IMR-90 (cell line): ENCODE measurements at places on chromosomes 4 and X. TPM values are rescaled to one million over a fixed set of nuclear protein-coding genes. Genes with fewer than 3 reads are reported as not detected.

- DNase-seq, result no peak
Measured at GRCh38 chr4:37040816-37041215, 203.7 kb upstream of the NWD2 start.

DNA sequence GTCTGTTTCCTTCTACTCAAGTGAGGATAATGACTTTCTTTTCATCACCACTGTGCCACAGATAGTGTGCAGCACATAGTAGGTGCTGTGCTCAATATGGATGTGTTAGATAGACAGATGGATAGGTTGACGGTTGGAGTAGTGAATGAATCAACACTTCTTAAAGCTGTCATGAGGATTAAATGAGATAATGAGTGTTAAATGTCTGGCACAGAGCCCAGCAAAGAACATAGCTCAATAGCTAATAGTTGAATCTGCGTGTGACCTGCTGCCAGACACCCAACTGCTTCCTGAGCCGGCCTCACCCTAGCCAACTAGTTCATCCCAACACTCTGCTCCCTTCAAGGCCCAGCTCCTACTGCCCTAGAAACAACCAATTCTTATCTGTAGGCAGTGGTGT lies 67.7 kb upstream of the PJA1 start:
- no peak for DNase-seq

- no peak for DNase-seq
Measured at GRCh38 chr4:142314686-142315085, 531.4 kb downstream of the INPP4B start.

DNA sequence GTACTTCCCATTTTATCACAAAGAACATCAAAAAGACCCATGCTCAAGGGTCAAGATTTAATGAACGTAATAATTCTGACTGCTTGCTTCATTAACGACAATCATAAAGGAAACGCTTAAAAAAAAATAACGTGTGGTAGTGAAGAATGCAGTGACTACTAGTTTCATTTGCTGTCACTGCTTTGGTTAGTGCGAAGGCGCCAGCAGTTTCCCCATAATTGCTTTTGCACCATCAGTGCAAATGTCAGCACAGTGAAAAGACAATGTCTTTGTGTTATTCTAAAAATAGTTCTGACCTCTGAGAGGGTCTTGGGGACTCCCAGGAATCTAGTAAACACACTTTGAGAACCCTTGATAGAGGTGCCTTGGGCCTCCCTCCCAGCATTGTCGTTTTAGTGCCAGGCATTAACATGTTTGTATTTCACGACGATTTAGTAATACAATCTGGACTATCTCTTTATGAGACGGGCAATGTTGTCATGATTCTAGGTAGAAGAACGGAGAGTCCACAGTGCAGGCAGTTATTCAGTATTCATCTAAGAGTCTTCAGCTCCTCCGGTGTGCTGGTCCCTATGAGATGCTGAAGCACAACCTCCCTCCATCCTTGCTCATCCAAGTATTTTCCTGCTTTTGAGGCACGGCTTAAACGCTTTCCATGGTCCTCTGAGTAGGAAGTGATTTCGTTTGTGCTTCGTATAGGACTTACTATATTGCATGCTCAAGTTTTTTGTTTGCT lies 71.0 kb downstream of the AFF1 start:
- no peak for DNase-seq

DNA sequence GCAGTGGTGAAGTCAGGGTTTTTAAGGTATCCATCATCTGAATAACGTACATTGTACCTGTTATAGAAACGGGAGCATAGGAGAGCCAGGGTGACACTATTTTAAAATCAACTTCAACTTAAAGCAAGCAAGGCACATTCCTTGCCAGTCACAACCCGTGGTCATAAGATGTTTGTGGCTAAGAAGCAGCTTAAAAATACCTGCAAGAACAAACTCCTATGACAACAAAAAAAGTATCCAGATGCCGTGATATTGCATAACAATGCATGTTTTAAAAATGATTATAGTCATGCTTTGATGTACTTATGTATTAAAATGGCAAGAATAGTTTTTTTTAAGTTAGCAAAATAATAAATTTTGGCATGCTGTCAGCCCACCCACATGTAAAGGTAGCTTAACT lies 16.5 kb upstream of the SYNPO2 start:
- no peak for DNase-seq

DNA sequence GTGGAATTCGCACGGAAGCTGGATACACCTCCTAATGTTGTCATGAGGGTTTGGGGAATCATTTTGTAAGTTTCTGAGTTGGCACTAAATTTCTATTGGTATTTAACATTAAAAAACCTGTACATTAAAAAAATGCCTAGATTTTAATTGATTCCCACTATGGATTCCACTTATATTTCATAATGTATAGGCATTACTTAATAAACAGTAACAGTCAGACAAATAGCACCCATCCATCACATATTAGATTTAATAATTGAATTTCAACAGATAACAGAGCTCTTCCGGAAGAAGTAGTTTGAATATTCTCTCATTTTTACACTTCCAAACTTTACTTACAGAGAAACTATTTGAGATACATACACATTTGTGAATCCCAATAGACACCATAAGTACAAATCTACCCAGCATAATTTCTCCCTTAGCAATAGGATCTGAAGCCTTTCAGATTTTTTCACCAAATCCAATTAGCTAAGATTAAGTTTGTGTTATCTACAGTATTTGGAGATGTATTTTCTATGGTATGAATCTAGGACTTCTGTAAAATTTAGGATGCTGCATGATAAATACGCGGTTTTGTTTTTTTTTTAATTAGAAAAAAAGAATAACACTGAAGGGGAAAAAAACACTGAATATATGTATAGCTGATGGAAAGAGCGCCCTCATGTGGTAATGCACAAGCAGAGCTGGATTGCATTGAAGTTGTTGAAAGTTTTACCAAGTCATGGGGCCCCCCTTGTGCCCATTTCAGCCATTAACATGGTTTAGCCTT lies 12.2 kb upstream of the ODAM start:
- DNase-seq, result peak; percentile 48

- no peak for DNase-seq
Measured at GRCh38 chrX:140505421-140506337, 810 bp upstream of the SOX3 start.

GRCh38 chr4:91233164-91233563 lies 1070.6 kb upstream of the GRID2 start:
- no peak for DNase-seq

- DNase-seq, result no peak
Measured at GRCh38 chrX:143674926-143675325, 39.0 kb upstream of the SLITRK4 start.

DNA sequence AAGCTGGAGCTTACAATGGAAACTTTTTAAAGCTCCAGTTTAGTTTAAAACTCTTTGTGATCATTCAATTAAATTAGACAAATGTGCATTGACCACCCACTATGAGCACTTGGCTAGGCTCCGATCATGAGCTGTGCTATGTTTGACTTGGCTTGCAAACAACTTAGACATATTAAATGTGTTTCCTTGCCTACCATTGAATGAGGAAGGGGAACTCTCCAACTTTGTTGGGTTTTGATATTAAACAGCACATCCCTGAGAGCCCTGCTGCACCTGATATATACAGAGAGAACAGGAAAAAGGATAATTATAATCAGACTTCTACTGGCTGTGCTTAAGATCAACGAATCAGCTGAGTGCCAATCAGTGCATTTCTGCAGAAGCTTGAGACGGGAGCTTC lies 71.4 kb upstream of the ADGRL3 start:
- no peak for DNase-seq

DNA sequence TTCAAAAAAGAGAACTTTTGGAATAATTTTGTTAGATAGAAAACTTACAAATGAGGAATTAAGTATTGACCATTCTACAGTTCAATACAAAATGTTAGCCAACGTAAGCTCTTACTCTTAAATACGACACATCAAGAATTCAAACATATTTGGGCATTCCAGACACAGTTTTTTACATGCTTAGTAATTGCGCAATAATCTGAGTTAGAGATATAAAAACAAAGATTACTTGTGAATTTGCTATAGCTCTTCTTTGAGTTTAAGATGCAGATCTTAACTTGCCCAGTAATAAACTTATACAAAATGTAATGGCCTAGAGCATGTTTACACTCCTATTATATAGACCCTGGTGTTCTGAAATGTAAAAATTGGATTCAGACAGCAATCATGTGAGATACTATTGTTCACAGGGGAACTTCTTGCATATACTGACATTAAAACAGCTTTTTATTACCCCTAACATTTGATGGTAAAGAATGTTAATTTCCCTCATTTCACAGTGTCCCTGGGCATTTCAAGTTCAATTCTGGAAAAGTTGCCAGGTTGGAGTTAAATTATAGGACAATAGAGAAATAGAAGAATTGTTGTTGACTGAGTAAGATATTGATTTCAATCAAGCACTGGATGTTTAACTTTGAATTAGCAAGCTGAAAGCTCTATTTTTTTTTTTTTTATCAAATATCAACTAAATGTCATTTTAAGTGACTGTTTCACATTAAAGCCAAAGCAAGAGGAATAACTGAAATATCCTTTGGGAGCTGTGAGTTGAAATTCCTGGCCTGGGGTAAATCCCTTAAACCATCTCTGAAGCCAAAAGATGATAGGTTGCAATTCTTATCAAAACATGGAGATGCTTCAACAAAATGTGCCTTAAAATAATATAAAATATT lies 910 bp downstream of the HPGDS start:
- no peak for DNase-seq

GRCh38 chr4:6179362-6179761 lies 21.0 kb downstream of the JAKMIP1 start:
- no peak for DNase-seq

- DNase-seq, result no peak
Measured at GRCh38 chrX:65045001-65045400, 68.8 kb upstream of the ZC4H2 start.

DNA sequence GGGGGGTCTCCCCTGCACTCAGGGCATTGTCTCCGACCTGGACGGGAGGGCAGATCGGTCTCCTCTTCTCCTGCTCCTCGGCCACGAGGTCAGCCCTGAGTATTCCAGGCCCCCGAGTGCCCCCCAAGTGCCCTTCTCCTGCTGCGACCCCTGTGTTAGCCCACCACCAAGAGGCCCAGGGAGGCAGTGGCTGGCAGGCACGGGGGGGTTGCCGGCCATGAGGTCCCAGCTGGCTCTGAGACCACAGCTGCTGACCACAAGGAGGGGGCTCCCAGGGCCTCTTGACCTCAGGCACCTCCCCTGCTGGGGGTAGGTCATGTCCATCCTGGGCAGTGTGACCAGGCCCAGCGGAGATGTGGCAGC lies 186.1 kb upstream of the PSAPL1 start:
- DNase-seq, result no peak

DNA sequence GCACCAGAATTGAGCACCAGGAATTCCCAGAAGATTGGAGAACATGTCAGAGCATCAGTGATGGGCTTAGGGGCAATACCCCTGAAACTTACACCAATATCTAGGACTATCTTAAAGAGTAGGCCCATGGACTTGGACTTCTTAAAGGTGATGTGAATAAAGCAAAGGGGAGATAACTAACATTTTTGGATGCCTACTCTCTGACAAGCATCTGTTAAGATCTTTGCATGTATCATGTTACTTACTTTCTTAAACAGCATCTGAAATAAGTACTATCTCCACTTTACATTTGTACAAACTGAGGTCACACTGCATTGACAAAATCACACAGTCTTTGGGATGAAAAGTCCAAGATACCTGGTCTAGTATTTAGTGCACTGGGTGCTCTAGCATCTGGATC lies 258.6 kb upstream of the ARSJ start:
- no peak for DNase-seq

DNA sequence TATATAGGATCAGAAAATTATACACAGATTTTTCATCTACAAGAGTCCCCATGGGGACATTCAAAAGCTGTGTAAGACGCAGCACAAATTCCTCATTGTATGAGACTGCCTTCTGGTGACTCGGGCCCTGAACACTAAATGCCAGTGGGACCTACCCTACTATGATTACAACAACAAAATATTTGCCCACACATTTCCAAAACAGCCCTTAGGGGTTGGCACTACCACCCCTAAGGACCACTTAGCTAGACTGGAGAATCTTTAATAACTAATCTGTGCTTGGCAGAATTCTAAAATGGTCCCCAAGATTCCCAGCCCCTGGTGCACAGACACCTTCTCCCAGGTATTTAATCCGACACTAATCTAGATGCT lies 29.1 kb downstream of the UCHL1 start:
- DNase-seq, result no peak

DNA sequence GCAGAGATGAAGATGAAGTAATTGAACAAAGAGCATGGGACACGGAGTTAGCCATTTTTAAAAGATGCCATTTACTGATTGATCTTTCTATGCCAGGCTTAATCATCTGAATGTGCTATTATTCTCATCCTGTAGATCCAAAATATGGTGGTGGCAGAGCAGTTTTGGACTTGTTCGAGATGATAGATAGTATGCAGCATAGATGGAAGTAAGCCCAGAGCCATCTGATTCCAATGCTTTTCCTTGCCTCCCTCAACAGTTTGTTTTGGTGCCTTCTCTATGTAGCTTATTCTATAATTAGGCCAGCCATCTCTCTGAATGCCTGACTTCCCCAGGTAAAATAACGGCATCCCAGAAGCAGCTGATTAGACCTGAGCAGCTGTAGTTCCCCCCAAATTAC lies 152.6 kb upstream of the CLNK start:
- no peak for DNase-seq

GRCh38 chr4:38024206-38024509 lies 64.0 kb downstream of the PTTG2 start:
- no peak for DNase-seq

GRCh38 chr4:4960574-4960973 lies 58.7 kb downstream of the CYTL1 start:
- no peak for DNase-seq

DNA sequence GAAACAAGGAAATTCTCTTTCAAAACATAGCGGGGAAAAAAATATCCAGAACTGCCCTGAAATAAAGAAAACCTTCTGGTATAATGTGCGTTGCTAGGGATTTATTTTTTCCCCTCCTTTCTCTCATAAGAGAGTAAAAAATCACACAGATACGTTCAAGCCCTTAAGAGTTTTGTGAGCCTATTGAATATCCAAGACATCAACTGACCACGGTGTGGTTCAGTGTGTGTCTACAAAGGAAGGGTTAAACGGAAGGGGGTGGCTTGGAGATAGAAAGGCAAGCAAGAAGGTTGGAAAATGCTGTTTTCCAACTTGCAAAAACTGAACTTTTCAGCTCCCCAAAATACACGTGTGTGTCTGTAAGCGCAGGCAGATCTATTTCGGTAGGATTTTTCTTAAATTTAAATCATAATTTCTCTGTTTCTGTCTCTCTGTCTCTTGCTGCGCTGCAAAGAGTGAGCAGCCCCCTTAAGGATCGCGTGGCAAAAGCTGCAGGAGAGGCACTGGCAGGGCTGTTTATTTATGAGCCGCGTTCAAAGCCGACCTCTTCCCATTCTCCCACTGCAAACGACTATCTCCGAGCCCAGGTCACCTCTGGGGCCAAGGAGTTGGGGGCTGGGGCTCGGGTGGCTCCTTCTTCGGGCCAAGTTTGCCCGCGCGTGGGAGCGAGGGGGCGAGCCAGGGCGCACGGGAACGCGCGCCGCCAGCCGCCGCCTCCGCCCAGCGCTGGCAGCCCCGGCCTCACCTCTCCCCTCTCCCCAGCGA lies 492 bp upstream of the SLIT2 start:
- peak; percentile 16 for DNase-seq

The NLGN3 gene
- 0.18 and 0.28 TPM in 2 replicates for total RNA-seq

The POLN gene
- total RNA-seq, result 0.72 and 1.1 TPM in 2 replicates

The ATOH1 gene
- not detected in 2 replicates for total RNA-seq

The CLDN34 gene
- total RNA-seq, result under 0.01 TPM in 1 of 2 replicates, not detected in the other

The ERAS gene
- not detected in 2 replicates for total RNA-seq

The FAM133A gene
- under 0.01 TPM in 2 replicates for total RNA-seq

The SPANXA1 gene
- total RNA-seq, result not detected in 2 replicates

The FANCB gene
- total RNA-seq, result 7.7 and 14.4 TPM in 2 replicates

The TLR1 gene
- total RNA-seq, result 1.1 TPM in 2 replicates

The PHOX2B gene
- total RNA-seq, result not detected in 2 replicates

The PCSK1N gene
- total RNA-seq, result not detected in 2 replicates

The NUDT11 gene
- 13.8 and 19.2 TPM in 2 replicates for total RNA-seq
